ENCODE measurements at places on chromosomes 3 and 15.

GRCh38 chr3:192907784-192908183 lies 9.9 kb downstream of the MB21D2 start:
- DNase-seq: no peak

- DNase-seq: no peak
These were observed 3.7 kb downstream of the EOGT start for GRCh38 chr3:69009559-69010410.

DNA sequence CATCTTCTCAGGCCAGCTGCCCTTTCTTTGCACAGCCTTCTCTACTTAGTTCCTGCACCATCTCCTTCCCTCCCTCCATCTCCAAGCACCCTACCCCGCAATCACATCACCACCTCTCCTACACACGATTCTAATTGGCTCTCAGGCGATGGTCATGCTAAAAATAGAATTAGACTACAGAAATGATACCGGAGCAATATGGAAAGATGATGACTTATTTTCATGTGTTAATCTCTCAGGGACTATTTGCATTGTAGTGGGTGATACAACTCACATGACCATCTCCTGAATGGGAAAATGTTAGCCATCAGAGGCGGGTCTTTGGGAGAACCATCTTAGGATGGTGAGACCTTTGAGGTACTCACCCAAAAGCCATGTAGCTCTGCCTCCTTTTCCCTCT lies 54.7 kb upstream of the PPARG start:
- no peak for DNase-seq

DNA sequence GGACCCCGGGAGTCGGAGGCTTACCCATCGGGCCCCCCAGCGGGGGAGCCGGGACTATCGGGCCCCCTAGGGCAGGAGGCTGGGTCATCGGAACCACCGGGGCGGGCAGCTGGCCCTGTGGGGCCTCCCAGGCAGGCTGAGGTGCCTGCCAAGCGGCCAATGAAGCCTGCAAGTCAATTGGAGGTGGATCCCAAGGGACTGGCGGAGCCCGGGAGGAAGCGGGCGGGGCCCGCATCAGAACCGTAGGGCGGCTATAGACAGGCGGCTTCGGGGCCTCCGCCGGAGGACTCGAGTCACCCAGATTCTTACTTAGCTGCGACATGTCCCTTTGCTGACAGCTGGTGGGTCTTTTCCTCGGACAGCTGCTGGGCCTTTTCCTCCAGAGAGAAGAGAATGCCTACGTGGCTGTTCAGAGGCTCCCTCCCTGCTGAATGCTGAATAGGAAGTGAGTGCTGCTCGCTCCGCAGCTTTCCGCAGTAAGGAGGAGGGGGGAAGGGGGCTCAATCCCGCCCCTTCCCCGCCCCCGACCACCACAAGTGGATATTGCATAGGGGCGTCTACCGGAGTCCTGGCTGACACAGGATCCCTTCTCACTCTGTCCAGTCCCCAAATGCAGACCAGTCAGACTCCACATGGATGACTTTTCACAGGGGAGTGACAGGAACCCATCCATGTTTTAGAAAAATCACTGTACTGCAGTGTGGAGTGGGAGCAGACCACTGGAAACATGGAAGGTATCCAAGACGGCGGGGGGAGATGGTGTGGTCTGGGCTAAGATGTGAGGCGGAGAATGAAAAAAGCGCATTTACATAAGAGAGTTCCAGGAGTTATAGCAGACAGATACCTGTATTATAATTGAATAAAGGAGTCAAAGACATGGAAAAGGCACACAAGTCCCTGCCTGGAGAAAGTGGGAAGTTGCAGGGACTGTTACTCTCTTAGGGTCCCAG lies at the start of gene MAGEL2:
MAGEL2 (minus strand) TSS at position 447 of the 950 bp plus-strand sequence; CDS start at position 322, 125 bp downstream.
- peak; percentile 62 for DNase-seq

- DNase-seq: no peak
These were observed 791.6 kb upstream of the ARRDC4 start for GRCh38 chr15:97168704-97169475.

- no peak for DNase-seq
These were observed 64.9 kb downstream of the DIPK2A start for GRCh38 chr3:144036498-144036897.

DNA sequence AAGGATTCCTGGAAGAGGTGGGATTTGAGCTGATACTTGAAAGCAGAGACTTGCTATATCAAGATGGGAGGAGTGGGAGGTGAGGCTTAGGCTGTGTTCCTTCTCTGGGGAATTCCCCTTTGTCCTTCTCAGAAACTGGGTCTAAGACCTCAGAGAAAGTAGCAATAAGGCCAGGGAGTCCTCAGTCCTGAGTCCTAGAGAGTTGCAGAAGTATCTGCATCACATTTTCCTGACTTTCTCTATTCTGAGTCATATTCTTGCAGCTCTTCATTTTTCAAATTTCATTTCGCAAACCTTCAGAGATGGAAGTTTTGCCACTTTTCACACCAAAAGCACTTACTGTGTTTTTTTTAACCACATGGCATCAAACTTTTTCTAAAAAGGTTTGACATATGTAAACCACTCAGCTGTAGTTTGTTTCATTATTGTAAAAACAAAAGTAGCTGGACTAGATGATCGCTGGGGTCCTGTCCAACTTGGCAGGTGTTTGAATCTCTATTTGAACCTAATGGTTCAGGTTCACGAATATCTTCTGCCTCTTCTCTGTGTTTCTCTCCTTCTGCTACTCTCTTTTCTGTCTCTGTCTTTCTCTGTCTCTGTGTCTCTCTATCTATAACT lies 21.3 kb downstream of the COLQ start:
- DNase-seq: no peak

All from ecto neural progenitor cell (in vitro differentiated cells).